Bronchial epithelial cell (primary cell): ENCODE measurements at places on chromosomes 2 and 18. TPM values are rescaled to one million over a fixed set of nuclear protein-coding genes. Genes with fewer than 3 reads are reported as not detected.

The GALNT13 gene
- 0.26 and 1.3 TPM in 2 replicates for total RNA-seq

The KCNE4 gene
- total RNA-seq = under 0.01 and 0.26 TPM in 2 replicates

The UGT1A9 gene
- total RNA-seq = 0.26 TPM in 1 of 2 replicates, not detected in the other

The DCDC2C gene
- not detected in 2 replicates for total RNA-seq

The FAM110C gene
- 9.2 and 9.9 TPM in 2 replicates for total RNA-seq
